ENCODE measurements at places on chromosomes 4 and X.

- no peak overlapping the region for H3K27ac ChIP-seq
- no peaks in the 10 kb centered on the region for H3K36me3 ChIP-seq
- peaks cover 12% of the 10 kb centered on the region for H3K4me1 ChIP-seq
- DNase-seq: no peak
Measured at GRCh38 chrX:104854790-104855340, 288.9 kb downstream of the IL1RAPL2 start.

GRCh38 chr4:140152751-140153418 is 1.1 kb downstream of the MAML3 start:
- peaks cover 36% of the 10 kb centered on the region for H3K4me1 ChIP-seq
- H3K27ac ChIP-seq: peak overlapping the region; percentile 80
- peak; percentile 69 for DNase-seq
- peaks cover 1% of the 10 kb centered on the region for H3K36me3 ChIP-seq

GRCh38 chr4:54144199-54144598 is 44.2 kb downstream of the GSX2 start:
- no peak for DNase-seq
- H3K4me1 ChIP-seq: peaks cover 7% of the 10 kb centered on the region
- no peaks in the 10 kb centered on the region for H3K36me3 ChIP-seq
- H3K27me3 ChIP-seq: peaks cover 8% of the 10 kb centered on the region

DNA sequence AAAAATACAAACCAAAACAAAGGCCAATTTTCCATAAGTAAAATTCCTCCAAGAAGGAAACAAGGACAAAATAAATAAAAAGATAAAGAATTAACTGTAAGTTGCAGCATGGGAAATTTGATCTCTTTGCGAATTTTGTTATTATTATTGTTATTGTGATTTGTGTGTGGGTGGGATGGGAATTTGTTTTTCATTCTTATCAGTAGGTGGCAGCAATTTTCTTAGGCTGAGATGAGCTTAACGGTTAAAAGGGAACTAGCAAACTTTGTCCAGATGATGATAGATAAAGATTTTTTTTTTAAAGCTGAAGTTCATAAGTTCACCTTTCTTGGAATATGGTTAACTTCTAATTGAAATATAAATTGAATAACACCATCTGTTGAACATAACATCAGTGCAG is 83.2 kb upstream of the IL1RAPL2 start:
- no peaks in the 10 kb centered on the region for H3K27me3 ChIP-seq
- no peak overlapping the region for H3K27ac ChIP-seq
- H3K4me1 ChIP-seq: no peaks in the 10 kb centered on the region
- H3K36me3 ChIP-seq: no peaks in the 10 kb centered on the region

DNA sequence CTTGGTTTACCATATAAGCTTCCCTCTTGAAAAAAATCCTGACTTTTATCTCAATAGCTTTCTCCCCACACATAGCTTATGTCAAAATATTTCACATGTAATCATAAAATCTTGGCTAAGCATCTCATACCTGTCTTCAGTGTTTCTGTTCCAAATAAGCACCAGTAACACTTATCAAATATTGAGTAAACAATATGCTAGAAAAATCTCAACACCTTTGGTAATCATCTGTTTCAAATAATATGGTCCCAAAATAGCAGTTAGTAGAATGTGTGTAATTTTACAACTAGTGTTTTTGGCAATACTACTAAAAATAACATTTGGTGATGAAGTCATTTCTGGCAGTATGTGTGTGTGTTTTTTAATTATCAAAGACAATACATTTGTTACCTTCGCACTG is 2138.2 kb downstream of the PCDH7 start:
- no peak for DNase-seq
- H3K27me3 ChIP-seq: no peaks in the 10 kb centered on the region
- no peak overlapping the region for H3K4me3 ChIP-seq

DNA sequence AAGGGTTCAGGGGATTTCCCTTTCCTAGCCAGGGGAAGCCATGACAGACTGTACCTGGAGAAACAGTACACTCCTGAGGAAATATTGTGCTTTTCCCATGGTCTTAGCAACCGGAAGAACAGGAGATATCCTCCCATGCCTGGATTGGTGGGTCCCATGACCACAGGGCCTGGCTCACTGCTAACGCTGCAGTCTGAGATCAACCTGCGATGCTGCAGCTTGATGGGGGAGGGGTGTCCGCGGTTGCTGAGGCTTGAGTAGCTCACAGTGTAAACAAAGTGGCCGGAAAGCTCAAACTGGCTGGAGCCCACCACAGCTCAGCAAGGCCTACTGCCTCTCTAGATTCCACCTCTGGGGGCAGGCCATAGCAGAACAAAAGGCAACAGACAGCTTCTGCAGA is 819.5 kb downstream of the TECRL start:
- no peak overlapping the region for H3K4me3 ChIP-seq
- DNase-seq: no peak
- H3K4me1 ChIP-seq: no peaks in the 10 kb centered on the region
- no peaks in the 10 kb centered on the region for H3K27me3 ChIP-seq

GRCh38 chr4:141391293-141391692 is 170.6 kb downstream of the ZNF330 start:
- no peaks in the 10 kb centered on the region for H3K36me3 ChIP-seq
- DNase-seq: no peak
- peaks cover 5% of the 10 kb centered on the region for H3K27me3 ChIP-seq
- no peak overlapping the region for H3K27ac ChIP-seq

DNA sequence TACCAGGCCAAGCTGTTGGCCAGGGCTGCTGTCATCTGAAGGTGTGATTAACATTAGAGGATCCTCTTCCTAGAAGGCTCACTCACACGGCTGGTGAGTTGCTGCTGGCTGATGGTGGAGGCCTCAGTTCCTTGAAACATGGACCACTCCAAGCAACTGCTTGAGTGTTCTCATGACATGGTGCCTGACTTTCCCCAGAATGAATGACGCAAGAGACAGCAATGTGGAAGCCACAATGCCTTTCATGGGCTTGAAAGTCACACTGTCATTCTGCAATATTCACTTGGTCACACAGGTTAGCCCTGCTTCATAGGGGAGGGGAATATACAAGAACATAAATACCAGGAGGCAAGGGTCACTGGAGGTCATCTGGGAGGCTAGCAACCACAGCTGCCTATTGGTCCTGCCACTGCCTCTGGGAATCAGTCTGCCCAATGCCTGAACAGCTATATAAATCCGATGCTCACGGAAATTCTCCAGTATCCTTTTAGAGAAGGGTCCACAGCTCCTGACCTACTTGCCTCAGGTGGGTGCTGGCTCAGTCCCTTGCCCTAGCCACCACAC is 97.1 kb upstream of the MAML3 start:
- peaks cover 1% of the 10 kb centered on the region for H3K36me3 ChIP-seq
- DNase-seq: peak; percentile 44
- no peak overlapping the region for H3K4me3 ChIP-seq
- H3K27ac ChIP-seq: peak overlapping the region; percentile 67
- H3K4me1 ChIP-seq: peaks cover 34% of the 10 kb centered on the region

- no peak overlapping the region for H3K27ac ChIP-seq
- DNase-seq: no peak
- H3K36me3 ChIP-seq: no peaks in the 10 kb centered on the region
- H3K4me1 ChIP-seq: peaks cover 13% of the 10 kb centered on the region
- H3K27me3 ChIP-seq: peaks cover 22% of the 10 kb centered on the region
- H3K4me3 ChIP-seq: no peak overlapping the region
Measured at GRCh38 chr4:1169691-1170096, 2.7 kb downstream of the SPON2 start.

DNA sequence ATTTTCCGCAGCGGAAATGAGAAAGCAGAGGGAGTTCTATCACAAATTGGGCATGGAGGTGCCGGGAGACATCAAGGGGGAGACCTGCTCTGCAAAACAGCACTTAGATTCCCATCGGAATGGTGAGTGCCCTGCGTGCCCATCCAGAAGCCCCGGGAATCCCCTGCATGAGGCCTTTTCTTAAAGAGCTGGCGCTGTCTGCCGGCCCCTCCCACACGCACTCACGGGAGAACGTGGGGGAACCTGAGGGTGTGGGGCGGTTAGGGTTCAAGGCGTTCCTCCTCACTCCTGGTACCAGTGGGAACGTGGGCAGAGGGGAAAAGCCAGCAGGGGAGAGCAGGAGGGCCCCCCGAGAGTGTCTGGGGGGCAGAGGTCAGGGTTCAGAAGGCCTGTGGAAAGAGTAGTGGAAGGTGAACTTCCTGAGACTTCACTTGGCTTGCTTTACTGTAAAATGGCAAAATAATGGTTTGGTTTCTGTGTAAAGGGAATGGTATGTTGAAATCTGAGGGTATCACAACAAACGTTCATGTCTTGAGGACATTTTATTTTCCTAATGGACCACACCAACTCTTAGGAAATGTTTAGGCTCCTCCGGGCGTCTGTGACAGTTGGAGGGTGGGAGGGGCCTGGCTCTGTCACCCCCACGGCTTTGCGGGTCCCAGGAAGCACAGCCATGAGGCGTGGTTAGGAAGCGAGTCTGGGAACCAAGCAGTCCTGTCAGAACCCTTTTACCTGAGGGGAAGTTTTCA is 38.0 kb downstream of the PCGF3 start:
- H3K4me1 ChIP-seq: no peaks in the 10 kb centered on the region
- H3K4me3 ChIP-seq: no peak overlapping the region
- H3K27ac ChIP-seq: no peak overlapping the region
- DNase-seq: no peak
- peaks cover 11% of the 10 kb centered on the region for H3K36me3 ChIP-seq

DNA sequence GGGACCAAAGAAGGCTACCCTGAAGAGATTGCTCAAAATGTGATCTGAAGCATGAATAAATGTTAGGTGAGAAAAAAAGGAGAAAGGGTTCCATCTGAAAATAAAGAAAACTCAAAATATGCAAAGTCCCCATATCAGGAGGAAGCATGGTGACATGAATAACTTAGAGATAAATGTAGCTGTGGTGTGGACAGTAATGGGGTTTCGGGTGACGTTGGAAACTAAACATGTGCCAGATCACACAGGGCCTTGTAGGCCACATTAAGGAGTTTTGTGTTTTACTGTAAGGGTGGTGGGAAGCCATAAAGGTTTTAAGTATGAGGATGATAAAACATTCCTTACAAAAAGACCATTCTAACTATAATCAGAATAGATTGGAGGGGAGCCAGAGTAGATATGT is 40.3 kb upstream of the ACSL4 start:
- DNase-seq: no peak
- H3K27ac ChIP-seq: no peak overlapping the region
- H3K36me3 ChIP-seq: no peaks in the 10 kb centered on the region
- H3K27me3 ChIP-seq: no peaks in the 10 kb centered on the region

GRCh38 chrX:68299898-68300297 is 133.4 kb downstream of the OPHN1 start:
- no peak overlapping the region for H3K27ac ChIP-seq
- H3K4me1 ChIP-seq: no peaks in the 10 kb centered on the region
- no peak overlapping the region for H3K4me3 ChIP-seq

DNA sequence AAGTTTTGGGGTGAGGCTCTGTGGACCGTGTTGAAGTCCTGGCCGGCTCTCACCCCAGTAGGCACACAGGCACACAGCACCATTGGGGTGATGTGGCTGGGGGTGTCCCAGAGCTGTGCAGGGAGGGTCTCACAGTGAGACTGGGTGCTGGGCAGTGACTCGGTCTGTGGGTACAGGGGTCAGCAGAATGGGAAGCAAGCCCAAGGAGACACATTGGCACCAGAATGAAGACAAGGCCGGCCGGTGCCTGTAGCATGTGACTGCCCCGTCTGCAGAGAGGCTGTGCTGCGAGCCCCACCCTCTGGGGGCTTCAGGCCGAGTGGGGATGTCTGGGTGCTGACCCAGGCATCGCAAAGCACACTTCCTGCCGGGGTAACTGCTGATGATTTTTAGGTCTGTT is 5.2 kb downstream of the MAEA start:
- peaks cover 19% of the 10 kb centered on the region for H3K36me3 ChIP-seq
- no peak for DNase-seq
- peaks cover 69% of the 10 kb centered on the region for H3K4me1 ChIP-seq
- H3K27me3 ChIP-seq: no peaks in the 10 kb centered on the region
- no peak overlapping the region for H3K27ac ChIP-seq
- no peak overlapping the region for H3K4me3 ChIP-seq

DNA sequence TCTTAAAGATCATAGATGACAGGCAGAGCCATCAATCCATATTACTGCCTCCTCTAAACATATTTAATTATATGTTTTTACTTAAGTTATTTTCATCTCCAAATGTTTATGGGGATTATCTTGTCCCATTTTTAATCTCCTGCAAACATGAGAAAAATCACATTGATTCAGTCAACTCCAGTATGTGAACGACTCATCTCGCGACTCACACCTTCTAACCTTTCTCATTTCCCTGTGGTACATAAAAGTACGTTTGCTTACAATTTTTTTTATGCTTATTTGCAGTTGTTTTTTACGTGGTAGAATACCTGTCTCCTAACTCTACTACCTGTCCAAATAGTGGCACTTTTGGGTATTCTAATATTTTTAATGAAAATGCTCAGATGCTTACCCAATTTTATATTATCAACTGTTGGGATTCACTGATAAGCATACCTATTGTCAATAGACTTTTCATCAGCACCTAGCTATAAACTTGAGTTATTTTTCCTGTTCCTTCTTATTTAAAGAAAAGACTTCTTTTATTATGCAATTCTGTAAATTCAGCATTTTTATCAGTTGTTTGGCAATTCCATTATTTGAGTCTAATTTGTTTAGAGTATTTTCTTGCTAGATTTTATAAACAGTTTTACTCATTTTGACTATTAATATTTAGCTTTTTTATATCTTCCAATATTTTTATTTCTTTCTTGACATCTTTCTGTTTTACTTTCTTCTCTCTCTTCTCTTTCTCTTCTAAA is 276.6 kb downstream of the ANK2 start:
- H3K27me3 ChIP-seq: peaks cover 6% of the 10 kb centered on the region
- H3K36me3 ChIP-seq: no peaks in the 10 kb centered on the region
- no peak overlapping the region for H3K4me3 ChIP-seq

- no peaks in the 10 kb centered on the region for H3K4me1 ChIP-seq
- no peak overlapping the region for H3K27ac ChIP-seq
- H3K27me3 ChIP-seq: no peaks in the 10 kb centered on the region
- no peak for DNase-seq
- H3K4me3 ChIP-seq: no peak overlapping the region
- H3K36me3 ChIP-seq: no peaks in the 10 kb centered on the region
Measured at GRCh38 chrX:122115604-122116003, 1068.2 kb downstream of the GLUD2 start.

GRCh38 chr4:126718136-126718535 is 914.6 kb upstream of the INTU start:
- H3K4me3 ChIP-seq: no peak overlapping the region
- H3K27ac ChIP-seq: no peak overlapping the region
- H3K4me1 ChIP-seq: no peaks in the 10 kb centered on the region
- H3K27me3 ChIP-seq: no peaks in the 10 kb centered on the region
- DNase-seq: no peak

DNA sequence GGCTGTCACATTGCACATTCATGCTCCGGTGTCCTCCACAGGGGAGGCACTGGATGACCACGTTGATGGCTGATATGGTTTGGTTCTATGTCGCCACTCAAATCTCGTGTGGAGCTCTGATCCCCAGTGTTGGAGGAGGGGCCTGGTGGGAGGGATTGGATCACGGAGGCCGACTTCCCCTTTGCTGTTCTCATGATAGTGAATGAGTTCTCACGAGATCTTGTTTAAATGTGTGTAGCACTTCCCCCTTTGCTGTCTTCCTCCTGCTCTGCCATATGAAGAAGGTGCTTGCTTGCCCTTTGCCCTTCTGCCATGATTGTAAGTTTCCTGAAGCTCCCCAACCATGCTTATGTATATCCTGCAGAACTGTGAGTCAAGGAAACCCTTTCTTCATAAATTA is 22.3 kb upstream of the NAT8L start:
- no peak overlapping the region for H3K4me3 ChIP-seq
- no peaks in the 10 kb centered on the region for H3K36me3 ChIP-seq
- peaks cover 21% of the 10 kb centered on the region for H3K27me3 ChIP-seq
- no peak for DNase-seq
- H3K4me1 ChIP-seq: no peaks in the 10 kb centered on the region

Measured in activated CD4-positive, alpha-beta T cell treated with anti-CD3 and anti-CD28 coated beads for 36 hours (primary cell).